ENCODE measurements at places on chromosomes 7 and 10. TPM values are rescaled to one million over a fixed set of nuclear protein-coding genes. Genes with fewer than 3 reads are reported as not detected.

NPC1L1 gene
- total RNA-seq, result 0.14 TPM

ERVW-1 gene
- total RNA-seq, result not detected

ABLIM1 gene
- 190 TPM for total RNA-seq

AUTS2 gene
- 2.2 TPM for total RNA-seq

TMEM213 gene
- total RNA-seq, result not detected

FAM237B gene
- not detected for total RNA-seq

ARHGAP19 gene
- 45.4 TPM for total RNA-seq

HSPA14 gene
- 30.1 TPM for total RNA-seq

ARL4A gene
- 7.9 TPM for total RNA-seq

HMX2 gene
- 0.18 TPM for total RNA-seq

YWHAG gene
- 143 TPM for total RNA-seq

NFE2L3 gene
- 13.0 TPM for total RNA-seq

GLI3 gene
- 0.64 TPM for total RNA-seq

CYP2W1 gene
- not detected for total RNA-seq
